ENCODE measurements at places on chromosomes 16 and 17. TPM values are rescaled to one million over a fixed set of nuclear protein-coding genes. Genes with fewer than 3 reads are reported as not detected.

Gene CMTM1
- 4.4 TPM for total RNA-seq

Gene KRT12
- total RNA-seq = not detected

Gene ENKD1
- total RNA-seq = 10.3 TPM

Gene GNG13
- total RNA-seq = not detected

Gene NOB1
- total RNA-seq = 14.1 TPM

Gene TBC1D3G
- not detected for total RNA-seq

Gene EPN3
- 0.63 TPM for total RNA-seq

Gene ABCC11
- total RNA-seq = 0.31 TPM

Gene TMIGD1
- total RNA-seq = not detected

Gene SMIM5
- 0.31 TPM for total RNA-seq

Gene TBX4
- not detected for total RNA-seq

Gene SCIMP
- total RNA-seq = not detected

Gene ACAP1
- total RNA-seq = not detected

Gene KCNH6
- total RNA-seq = not detected

Gene MMP15
- 13.8 TPM for total RNA-seq

Gene OGFOD3
- total RNA-seq = 16.6 TPM

Gene TM4SF5
- total RNA-seq = not detected

Gene MAP2K6
- total RNA-seq = 47.3 TPM

Gene CRK
- total RNA-seq = 97.0 TPM

Gene SRCAP
- 47.3 TPM for total RNA-seq

Gene SLC6A2
- total RNA-seq = not detected

Gene GRAPL
- 5.0 TPM for total RNA-seq

Gene TP53TG3F
- total RNA-seq = not detected

Gene GPR139
- 3.4 TPM for total RNA-seq

Gene BRICD5
- total RNA-seq = 8.5 TPM

Gene LGALS9C
- not detected for total RNA-seq

Gene ADAP2
- total RNA-seq = 5.9 TPM

Gene UNC13D
- total RNA-seq = 0.94 TPM

Gene CISD3
- 1.9 TPM for total RNA-seq

Gene NFATC2IP
- 45.1 TPM for total RNA-seq

Gene CASKIN1
- total RNA-seq = 39.8 TPM

Gene CD300C
- total RNA-seq = not detected

Gene PHOSPHO1
- 0.94 TPM for total RNA-seq

Gene NUDT16L1
- total RNA-seq = 32.6 TPM

Gene ABCA3
- total RNA-seq = 57.3 TPM

Gene TPSB2
- total RNA-seq = not detected

Gene RHBDF1
- 1.6 TPM for total RNA-seq

Gene DNAI2
- not detected for total RNA-seq

Gene CNTNAP4
- 46.6 TPM for total RNA-seq

Gene HSD17B1
- total RNA-seq = 1.6 TPM

Gene NOMO2
- total RNA-seq = 78.6 TPM

Gene TTYH2
- 17.2 TPM for total RNA-seq

Gene MEOX1
- not detected for total RNA-seq

Gene NRN1L
- not detected for total RNA-seq

Gene MLLT6
- total RNA-seq = 52.6 TPM

Gene FAM222B
- total RNA-seq = 17.8 TPM

Gene DOC2B
- 43.2 TPM for total RNA-seq

Gene IL21R
- total RNA-seq = not detected

Gene ZNF688
- 11.3 TPM for total RNA-seq

Gene IL34
- 2.8 TPM for total RNA-seq

Gene TMEM100
- 1.9 TPM for total RNA-seq

Gene RAMP2
- total RNA-seq = 9.1 TPM

Gene RNPS1
- 129 TPM for total RNA-seq

Gene TNFSF13
- 0.94 TPM for total RNA-seq

Gene HBQ1
- total RNA-seq = 4.1 TPM

Gene ITGAL
- total RNA-seq = 1.3 TPM

Gene SHISA9
- 33.5 TPM for total RNA-seq

Gene KLHL10
- total RNA-seq = not detected

Data from parietal lobe (tissue), 2 donors.